Mammary microvascular endothelial cell (primary cell): ENCODE measurements at places on chromosomes 6 and 20. TPM values are rescaled to one million over a fixed set of nuclear protein-coding genes. Genes with fewer than 3 reads are reported as not detected.

Gene CDH4
- total RNA-seq: 3.6 and 4.3 TPM in 2 replicates

Gene TCF21
- total RNA-seq: not detected in 2 replicates

Gene PRICKLE4
- total RNA-seq: 1.0 and 1.3 TPM in 2 replicates

Gene HLA-F
- total RNA-seq: 38.9 and 57.8 TPM in 2 replicates

Gene POM121L2
- not detected in 2 replicates for total RNA-seq

Gene MLN
- not detected in 2 replicates for total RNA-seq

Gene ERVFRD-1
- total RNA-seq: 6.5 and 7.2 TPM in 2 replicates

Gene JARID2
- 6.2 and 7.7 TPM in 2 replicates for total RNA-seq

Gene PRPH2
- total RNA-seq: 0.49 and 0.53 TPM in 2 replicates

Gene NOX3
- total RNA-seq: not detected in 2 replicates

Gene TFAP2A
- total RNA-seq: not detected in 2 replicates

Gene IRF4
- not detected in 2 replicates for total RNA-seq

Gene SLC17A9
- 12.0 and 13.1 TPM in 2 replicates for total RNA-seq

Gene CD24
- total RNA-seq: not detected in 2 replicates

Gene POU3F2
- total RNA-seq: not detected in 2 replicates

Gene HAO1
- total RNA-seq: not detected in 2 replicates

Gene CLIC5
- total RNA-seq: 0.34 and 0.67 TPM in 2 replicates

Gene MAK
- 0.07 TPM in 1 of 2 replicates, not detected in the other for total RNA-seq

Gene LINC00237
- not detected in 2 replicates for total RNA-seq

Gene WFDC12
- not detected in 2 replicates for total RNA-seq

Gene HS3ST5
- not detected in 2 replicates for total RNA-seq

Gene GHRH
- not detected in 2 replicates for total RNA-seq

Gene NAPB
- total RNA-seq: 1.7 and 3.5 TPM in 2 replicates

Gene DEF6
- total RNA-seq: 0.44 and 1.5 TPM in 2 replicates

Gene CCN6
- total RNA-seq: not detected in 2 replicates

Gene TMEM244
- total RNA-seq: not detected in 2 replicates

Gene ZC3H12D
- 0.05 TPM in 1 of 2 replicates, not detected in the other for total RNA-seq

Gene ANKRD60
- total RNA-seq: not detected in 2 replicates

Gene MDFI
- total RNA-seq: 19.5 and 22.5 TPM in 2 replicates

Gene SLC35F1
- total RNA-seq: not detected in 2 replicates
